HS-5 (cell line): ENCODE measurements at places on chromosomes 6 and 20.

DNA sequence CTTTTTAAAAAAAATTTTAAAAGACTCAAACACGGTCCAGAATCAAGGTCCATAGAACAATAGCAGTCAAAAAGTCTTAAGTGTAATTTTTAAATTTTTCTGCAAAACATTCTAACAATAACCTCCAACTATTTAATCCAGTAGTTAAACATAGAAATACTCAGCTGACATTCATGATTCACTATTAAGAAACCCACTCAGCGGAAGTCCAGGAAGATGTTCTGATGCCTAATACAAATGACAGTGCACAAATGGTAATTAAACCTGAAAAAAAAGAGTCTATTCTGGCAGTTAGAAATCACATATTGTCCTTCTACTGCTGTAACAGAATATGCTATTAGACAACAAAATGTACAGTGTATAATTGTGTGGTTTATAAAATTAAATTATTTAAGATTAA lies 128.2 kb upstream of the BMP5 start:
- no peak for DNase-seq

- no peak for DNase-seq
Measured at GRCh38 chr20:36924167-36925045, 27.1 kb downstream of the SAMHD1 start.

DNA sequence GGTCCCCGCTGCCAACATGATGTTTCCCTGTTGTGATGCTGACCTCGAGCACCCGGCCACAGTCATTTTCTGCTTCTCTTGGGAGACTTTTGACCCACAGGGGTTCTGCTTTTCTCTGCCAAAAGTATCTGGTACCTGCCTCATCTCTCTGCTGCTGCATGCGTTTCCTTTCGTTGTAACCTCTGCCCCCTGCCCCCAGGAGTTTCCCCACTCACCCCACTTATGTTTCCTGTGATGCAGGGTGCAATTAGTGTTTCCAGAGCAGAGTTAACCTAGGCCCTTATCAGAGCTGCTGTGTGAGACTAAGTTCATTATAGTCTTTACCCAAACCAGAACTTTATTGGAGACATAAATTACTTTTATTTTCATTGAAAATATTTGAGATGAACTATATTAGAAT lies 65.2 kb upstream of the EDN3 start:
- DNase-seq = no peak

DNA sequence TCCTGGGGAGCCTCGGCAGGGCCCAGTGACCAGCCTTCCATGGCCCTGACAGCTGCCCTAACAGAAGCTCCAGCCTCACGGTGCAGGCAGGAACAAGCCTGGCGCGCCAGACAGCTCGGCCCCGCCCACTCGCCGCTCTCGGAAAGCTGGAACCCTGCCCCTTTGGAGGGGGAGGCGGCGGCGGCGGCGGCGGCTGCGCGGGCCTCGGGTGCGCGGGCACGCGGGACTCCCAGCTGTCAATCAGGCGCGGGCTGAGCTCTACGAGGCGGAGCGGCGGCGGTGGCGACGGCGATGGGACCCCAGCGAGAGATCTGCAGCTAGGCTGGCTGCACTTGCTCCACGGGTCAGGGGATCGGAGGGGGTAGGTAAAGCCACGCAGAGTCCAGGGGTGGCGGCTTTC lies at the start of gene NRSN1:
TSS of gene NRSN1 (plus strand) at position 236 of the 400 bp plus-strand sequence. CDS start 8,113 bp downstream, outside the sequence.
- DNase-seq = no peak

DNA sequence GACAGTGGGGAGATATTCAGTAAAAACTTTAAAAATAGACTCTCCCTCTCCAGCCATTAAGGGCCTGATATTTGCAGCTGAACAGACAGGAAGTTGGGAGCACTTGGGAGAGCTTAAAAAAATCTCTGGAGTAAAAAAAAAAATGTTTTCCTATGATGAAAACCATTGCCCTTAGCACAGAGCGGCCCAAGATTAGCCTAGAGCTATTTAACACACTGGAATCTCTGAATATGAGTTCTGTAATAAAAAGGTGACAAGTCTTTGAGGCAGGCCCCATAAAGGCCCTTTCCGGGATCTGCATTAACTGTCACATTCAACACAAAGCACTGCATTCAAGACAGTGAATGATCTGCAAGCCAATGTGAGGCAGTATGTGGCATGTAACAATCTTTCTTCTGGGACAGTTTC lies 393.7 kb downstream of the ZFAND3 start:
- DNase-seq = no peak

DNA sequence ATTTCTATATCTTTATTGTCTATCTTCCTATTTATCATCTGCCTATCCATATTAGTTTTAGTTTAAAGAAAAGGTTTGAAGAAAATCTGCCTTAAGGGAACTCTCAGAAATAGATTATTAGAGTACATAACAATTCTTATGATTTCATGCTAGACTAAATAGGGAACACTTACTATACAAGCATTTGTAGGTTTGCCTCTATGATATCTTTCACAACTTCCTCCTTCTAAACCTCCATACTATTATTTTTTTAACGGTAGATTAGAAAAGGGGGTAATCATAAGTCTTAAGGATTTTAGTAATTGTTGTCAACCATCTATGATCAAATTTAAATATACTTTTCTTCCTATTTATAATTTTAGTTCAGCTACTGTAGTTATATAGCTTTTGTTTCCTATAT lies 11.6 kb upstream of the DSE start:
- DNase-seq = no peak

DNA sequence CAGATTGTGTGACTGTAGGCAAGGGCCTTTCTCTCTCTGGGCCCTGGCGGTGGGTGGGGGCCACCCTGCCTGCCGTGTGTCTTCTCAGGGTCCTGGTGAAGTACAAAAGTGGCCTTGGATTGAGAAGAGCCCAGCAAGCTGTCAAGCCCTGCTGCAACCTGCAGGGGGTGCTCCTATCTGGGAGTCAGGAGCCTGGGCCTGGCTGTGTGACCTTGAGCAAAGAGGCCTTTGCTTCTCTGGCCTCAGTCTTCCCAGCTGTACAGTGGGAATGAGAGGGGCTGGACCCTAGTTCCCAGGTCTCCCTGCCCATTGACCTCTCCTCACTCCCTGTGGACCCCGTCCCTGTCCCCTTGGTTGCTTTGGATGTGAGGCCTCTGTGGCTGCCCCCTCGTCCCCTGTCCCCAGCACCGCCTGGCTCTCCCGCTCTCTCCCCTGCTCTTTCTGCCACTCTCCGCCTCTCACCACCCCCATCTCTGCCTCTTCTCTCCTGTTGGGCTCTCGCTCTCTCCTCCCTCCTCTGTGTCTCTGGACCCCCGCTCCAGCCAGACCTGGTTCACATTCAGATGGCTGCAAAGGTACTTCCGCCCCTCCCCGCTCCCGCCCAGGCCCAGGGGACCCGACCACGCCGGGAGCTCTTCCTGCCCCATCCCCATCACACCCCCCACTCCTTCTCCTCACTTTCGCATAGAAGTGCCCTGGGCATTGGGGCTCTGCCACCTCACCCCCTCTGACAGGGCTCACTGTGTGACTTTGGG lies 46.7 kb downstream of the SRC start:
- DNase-seq = no peak

DNA sequence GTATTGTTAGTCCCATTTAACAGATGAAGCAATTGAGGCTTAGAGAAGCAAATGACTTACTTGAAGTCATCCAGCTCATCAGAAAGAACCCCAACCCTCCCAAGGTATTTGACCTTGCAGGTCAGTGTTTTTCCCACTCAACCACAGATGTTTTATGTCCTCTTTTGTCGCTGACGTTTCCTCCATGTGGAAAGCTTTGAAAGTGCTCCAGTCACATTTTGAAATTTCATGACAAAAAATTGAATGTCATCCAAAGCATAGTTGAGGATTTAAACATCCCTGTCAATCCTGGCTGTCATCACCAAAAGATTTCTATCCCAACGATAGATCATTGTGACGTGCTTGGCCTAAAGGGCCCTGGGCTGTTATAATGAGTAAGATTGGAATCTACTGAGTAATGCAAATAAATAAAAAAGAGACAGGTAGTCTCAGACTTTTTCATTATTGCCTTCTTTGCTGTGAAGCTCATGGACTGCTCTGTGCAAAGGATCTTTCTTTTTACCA lies 102.7 kb downstream of the TSHZ2 start:
- DNase-seq = no peak

DNA sequence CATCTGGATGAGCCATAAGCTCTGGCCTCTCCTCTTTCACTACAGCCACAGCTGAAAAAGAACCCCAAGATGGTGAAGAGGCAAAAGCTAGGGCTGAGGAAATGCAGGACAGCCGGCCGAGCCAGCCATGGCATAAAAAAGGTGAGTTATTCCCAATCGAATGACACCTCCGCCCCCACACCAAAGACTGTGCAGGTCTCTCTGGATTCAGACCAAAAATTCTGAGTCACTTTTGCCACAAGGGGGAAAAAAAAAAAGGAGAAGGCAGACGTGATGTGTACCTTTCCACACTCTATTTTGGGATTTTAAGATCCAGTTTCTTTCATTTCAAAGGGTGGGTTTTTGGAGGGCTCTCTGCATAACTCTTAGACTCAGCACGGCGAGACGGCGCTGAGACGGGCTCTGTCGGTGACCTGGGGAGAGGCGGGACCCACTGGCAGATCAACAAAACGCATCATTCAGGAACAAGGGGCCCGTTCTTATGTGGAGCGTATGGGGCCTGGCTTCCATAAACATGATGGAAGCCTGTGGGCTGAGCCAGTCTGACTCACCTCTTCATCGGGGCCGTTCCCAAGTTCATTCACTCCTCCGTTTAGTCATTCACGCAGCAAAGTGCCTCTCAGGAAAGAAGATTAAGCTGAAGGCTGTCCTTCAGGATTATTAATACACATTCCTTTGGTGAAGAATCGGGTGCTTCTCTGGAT lies 54.8 kb downstream of the NFATC2 start:
- peak; percentile 77 for DNase-seq

GRCh38 chr20:17803765-17804164 lies 104.0 kb downstream of the BANF2 start:
- no peak for DNase-seq

DNA sequence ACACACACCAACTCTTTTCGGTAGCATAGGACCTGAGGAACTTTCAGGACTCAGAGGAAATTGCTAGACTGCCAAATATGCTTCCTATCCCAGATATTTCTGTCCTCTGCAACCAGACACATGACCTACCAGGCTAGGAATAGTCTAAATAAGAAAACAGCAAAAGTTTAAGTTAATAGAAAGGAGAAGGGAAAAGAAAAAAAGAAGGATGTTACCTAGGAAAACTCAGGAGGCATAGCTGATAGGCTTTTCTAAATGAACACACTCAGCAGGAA lies 74.6 kb downstream of the MAP3K5 start:
- DNase-seq = no peak

GRCh38 chr6:16130437-16130891 lies 1.6 kb downstream of the MYLIP start:
- DNase-seq = no peak

DNA sequence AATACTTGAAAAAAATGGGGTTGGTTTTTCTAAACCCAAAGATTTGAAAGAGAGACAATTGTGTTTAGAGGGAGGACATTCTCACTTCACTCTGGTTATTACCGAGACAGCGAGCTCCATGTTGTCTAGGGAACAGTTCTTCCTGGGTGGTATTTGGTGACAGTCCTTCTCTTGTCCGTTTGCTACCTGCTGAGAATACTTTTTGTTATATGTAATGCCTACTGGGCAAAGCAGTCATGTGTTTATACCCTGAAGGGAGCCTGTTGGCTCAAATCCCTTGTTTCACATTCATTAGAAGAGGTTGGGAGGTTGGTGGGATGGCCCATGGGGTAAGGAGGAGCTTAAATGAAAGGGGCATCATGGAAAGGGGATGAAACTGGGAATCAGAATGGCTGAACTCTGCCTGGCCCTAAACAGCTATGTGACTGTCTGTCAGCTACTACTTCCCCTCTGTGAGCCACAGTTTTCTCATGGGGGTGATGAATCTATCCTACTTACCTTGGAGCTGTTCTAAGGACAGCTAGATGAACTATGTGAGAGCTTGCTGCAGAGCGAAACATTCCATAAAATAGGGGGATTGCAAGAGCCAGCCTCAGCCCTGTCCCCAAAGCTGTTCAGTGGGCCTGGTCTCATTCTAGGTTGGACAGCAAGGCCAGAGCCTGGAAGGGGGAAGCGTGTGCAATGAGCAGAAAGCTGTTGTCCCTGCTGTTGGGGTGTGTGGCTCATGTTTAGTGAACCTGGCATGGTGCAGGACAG lies 43.5 kb downstream of the FNDC1 start:
- no peak for DNase-seq

GRCh38 chr6:161151059-161151645 lies 122.7 kb downstream of the AGPAT4 start:
- DNase-seq = no peak

GRCh38 chr20:50659975-50660670 lies 31.2 kb downstream of the RIPOR3 start:
- no peak for DNase-seq

DNA sequence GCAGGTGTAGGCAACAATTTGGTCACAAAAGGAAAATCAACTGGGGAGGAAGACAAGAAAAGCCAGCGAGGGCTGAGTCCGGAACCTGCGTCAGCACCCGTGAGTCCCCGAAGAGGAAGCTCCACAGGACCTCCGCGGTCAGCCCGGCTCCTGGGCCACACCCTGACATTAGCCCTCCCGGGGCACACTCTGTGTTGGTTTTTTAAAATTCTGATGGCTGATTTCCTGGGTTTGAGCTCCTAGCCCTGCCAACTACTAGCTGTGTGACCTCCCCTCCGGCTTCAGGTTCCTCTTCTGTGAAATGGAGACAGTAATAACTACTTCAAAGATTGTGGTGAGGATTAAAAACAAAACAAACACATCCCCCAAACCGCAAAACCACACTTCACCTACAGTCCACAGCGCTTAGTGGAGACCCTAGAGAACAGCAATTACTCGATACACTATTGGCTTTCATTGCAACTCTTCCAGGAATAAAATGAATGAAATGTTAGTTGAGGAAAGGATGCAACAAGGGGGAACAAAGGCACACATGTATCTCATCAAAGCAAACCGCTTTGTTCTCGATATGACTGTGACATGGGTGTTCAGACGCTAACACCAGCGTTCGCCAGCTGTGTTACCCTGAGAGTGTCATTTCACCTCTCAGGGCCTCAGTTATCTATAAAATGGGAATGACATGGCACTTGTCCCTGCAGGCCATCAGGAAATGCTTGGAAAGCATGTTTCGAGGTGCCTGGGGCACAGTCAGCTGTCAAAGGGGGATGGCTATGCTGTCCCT lies 985 bp downstream of the ZBP1 start:
- DNase-seq = no peak

DNA sequence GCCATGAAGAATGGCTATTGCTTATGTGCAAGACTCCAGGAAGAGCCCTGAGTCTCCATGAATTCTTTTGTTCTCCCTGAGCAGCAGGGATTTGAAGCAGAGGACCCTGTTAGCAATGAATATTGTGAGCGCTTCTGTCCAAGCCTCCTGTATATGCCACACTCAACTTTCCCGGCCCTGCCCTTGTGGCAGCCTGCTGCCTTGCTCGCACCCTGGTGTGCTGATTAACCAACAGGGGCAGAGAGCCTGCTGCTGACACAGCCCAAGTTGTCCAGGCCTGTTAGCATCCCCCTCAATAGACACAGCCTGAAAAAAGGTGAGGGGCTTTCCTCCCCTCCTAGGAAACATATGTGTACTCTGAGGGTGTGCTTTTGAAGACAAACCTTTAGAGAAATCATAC lies 131.4 kb downstream of the BMP2 start:
- DNase-seq = no peak

DNA sequence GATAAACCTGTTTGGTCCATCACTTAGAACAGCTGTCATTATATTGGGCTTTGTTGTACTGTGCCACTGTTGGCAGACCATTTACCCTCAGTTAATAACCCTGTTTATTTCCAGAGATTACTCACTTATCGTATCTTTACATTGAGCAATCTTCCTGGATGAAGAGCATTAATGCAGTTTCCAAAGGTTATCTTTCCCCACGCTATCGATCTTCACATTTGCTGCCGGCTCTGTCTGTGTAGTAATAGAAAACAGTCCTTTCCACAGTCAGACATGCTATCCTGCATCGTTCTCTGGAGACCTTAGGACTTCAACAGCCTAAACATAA lies 27.4 kb downstream of the GHRH start:
- DNase-seq = no peak
